ENCODE measurements at places on chromosomes 12 and 14.

- no peak for DNase-seq
Observed at GRCh38 chr14:53951627-53952303, 4.9 kb downstream of the BMP4 start.

DNA sequence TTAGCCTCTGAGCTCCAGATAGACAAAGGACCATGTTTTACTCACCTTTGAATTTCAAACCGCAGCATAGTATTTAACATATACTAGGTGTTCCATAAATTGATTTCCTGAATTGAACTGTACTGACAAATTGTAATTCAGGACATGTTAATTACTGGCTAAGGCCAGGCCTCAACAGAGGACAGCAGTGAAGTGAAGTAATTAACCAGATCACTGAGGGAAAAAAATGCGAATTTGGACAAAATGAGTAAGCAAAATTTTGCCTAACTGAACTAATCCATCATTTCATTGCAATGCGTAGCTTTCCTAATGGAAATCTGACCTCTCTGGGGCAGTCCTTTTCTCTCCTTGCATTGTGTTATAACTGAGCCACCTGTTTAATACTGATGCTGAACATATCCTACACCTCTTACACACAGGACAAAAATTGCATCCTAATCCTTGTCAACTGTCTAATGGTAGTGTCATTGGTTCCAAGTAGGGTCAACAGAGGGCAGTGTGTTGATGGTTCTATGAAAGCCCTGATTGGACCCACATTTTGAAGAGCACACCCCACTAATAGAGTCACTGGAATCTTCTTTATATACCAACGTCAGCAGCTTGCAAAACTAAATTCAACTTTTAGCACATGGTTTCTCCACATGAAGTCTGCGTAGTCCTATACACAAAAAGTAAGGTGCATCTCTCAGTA is 148.4 kb downstream of the SLC25A21 start:
- no peak for DNase-seq

DNA sequence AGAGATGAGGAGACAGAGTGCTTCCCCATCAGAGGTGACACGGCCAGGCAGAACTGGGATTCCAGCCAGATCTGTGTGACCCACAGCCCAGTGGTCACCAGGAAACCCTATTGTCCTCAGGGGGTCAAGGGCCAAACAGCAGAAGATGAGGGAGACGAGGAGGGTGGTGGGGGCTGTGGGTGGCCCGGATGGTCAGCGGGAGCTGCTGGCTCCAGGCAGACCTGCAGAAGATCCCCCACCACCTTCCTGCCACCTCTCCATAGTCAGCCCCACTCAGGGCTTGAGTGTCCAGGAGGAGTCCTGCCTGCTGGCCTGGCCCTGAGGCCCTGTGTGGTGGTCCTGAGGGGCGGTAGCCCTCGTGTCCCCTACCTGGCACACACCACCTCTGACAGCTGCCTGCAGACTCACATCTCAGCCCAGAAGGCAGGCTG is 136.8 kb downstream of the CALM1 start:
- DNase-seq = no peak

DNA sequence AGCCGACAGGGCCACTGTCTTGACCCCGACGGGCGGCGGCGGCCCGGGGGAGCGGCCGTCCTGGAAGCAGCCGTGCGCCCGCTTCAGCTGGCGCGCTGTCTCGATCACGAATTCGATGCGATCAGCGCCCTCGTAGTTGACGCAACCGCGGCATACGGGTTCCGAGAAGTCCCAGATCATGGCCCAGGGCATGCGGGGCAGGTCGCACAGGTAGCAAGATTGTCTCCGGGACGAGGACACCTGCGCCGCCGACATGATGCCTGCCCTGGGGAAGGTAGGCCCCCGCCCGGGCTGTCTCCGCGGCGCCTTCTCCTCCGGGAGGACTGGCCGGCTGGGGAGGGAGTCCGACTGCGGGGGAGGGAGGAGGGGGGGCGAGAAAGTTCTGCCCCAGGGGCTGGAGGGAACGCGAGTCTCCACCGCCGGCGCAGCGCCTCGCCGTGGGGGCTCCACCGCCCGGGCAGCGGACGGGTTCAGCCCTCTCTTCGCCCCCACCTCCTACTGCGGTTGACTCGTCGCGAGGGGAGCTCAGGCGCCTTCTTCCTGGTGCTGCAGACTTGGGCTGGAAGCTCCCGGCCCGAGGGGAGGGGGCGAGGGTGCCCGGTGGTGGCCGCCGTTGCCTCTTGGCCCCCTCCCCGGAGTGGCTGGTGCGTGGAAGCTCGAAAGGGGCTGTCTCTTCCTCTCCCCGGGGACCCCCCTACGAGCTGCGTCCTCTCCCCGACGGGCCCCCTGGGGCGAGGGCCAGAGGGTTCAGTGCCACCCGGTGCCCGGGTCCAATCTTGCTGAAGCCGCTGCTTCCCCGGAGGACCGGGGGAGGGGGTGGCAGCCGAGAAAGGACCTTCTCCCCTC is 747 bp downstream of the IRF2BPL start:
- DNase-seq = no peak

- no peak for DNase-seq
Observed at GRCh38 chr14:56027916-56028712, 90.1 kb upstream of the PELI2 start.

- no peak for DNase-seq
Observed at GRCh38 chr14:100855256-100855930, 29.5 kb downstream of the MEG3 start.

GRCh38 chr14:76698631-76699030 is 62.6 kb upstream of the VASH1 start:
- no peak for DNase-seq

GRCh38 chr14:34277191-34277590 is 184.8 kb downstream of the SPTSSA start:
- DNase-seq = no peak

GRCh38 chr14:50063876-50064420 is 52.4 kb downstream of the VCPKMT start:
- DNase-seq = no peak

- DNase-seq = no peak
Observed at GRCh38 chr12:44500423-44500822, 375.7 kb downstream of the NELL2 start.

DNA sequence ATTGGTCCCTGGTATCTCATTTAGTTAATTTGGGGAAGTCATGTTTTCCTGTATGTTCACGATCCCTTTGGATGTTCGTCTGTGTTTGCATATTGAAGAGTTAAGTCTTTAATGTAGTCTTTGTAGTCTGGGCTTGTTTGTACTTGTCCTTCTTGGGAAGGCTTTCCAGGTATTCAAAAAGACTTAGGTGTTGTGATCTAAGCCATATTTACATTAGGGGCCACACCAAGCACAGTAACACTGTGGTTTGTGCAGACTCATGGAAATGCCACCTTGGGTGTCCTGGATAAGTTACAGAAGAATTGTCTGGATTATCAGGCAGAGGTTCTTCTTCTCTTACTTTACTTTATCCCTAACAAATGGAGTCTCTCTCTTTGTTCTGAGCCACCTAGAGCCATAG is 380.3 kb downstream of the CCER1 start:
- no peak for DNase-seq

DNA sequence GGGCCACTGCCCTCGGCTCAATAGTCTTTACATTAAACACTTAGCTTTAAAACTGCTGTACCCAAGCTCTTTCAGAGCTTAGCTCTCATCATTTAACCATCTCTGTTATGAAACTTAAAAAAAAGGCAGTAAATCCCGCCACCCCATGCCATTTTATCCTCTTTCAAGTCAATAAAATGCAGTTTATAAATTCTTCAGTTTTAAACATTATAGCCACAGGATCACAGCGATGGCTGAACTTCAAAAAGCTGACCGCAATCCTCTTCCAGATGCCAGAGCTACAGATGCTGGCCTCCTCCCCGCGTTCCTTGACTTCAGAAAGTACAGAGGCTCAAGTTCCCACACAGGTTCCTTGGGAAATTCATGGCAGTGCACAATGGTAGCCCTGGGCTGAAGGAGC is 4.2 kb downstream of the OR10G3 start:
- no peak for DNase-seq

- no peak for DNase-seq
Observed at GRCh38 chr14:57405562-57405961, 15.2 kb downstream of the NAA30 start.

- DNase-seq = no peak
Observed at GRCh38 chr12:92556141-92556540, 146.6 kb upstream of the PLEKHG7 start.

GRCh38 chr12:92107094-92107493 is 38.6 kb downstream of the BTG1 start:
- DNase-seq = no peak

GRCh38 chr12:16155938-16156337 is 121.5 kb downstream of the SLC15A5 start:
- DNase-seq = no peak

DNA sequence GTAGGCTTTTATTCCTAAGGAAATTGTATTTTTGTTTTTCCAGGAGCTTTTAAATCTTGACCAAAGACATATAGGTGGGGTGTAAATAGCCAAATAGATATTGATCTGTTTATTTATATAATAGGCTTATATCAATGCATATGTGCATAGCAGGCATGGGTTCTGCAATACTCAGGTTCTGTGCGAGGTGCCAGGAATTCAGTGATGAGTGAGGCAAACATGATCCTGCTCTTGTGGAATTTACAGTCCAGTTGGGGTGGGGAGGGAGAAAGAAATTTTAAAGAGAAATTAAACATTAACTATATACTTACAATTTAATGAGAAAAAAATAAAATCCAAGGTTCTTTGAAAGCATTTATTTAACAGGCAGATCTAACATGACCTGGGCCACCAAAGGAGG is 160.3 kb upstream of the HIF1A start:
- DNase-seq = no peak

DNA sequence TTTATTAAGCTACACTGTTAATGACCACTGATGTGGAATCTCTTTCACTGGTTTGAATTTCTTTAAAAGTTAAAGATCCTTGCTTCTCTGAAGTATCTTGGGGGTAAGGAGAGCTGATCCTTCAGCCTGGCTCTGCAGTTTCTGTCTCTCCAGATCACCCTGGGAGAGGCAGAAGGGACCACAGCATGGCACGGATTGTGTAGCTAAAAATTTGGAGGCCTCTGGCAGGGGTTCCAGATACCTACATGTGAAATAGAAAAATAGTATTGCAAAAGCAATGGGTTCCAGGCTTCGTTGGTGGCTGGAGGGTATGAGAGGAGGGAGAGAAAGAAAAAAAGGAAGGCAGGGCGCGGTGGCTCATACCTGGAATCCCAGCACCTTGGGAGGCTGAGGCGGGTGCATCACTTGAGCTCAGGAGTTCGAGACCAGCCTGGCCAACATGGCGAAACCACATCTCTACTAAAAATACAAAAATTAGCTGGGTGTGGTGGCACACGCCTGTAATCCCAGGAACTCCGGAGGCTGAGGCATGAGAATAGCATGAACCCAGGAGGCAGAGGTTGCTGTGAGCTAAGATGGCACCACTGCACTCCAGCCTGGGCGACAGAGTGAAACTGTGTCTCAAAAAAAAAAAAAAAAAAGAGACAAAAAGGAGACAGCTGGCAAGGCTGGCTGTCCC is 3.4 kb downstream of the CHST11 start:
- no peak for DNase-seq

GRCh38 chr14:104872469-104873341 is 7.6 kb downstream of the CEP170B start:
- DNase-seq = no peak

DNA sequence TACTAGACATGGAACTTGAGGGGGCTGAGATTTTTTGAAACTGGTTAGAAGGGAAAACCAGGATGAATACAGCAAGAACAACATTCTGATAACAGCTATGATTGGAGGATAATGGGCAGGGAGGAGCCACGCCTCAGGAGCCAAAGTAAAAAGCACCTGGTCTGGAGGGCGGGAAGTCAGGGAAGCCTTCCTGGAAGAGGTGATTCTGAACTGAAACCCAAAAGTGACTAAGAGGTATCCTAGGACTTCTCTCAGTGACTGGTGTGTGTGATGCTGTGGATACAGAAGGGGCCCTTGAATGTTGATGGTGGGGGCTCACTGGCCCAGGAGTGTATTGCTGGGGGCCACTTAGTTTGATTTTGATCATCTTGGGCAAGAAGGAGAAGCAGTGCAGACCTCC is 18.8 kb upstream of the GPR68 start:
- no peak for DNase-seq

GRCh38 chr12:107670999-107671643 is 14.5 kb upstream of the PWP1 start:
- no peak for DNase-seq

DNA sequence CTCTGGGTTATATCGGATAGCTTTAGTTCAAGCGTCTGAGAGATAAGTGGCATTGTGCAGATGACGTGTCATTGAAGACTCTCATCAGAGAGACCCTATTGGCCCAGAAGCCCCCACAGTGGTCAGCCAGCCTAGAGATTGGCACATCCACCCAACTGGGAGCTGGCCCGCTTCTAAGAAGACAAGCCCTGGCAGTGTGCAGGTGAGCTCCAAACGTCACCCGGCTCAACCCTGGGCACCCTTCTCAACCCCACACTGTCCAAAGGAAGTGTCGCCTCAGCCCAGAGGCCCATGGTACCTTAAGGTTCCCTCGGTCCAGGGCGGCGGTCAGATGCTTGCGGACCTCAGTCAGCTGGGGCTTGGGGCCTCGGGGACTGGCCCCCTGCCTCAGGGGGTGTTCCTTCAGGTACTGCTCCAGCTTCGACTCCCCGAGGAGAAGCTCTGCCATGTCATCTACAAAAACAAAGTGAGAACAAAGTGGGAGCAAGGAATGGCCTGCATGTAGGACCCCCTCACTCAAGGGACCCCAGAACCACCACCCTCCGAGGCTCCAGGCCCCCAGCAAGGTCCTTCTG is 30.3 kb downstream of the TTC7B start:
- DNase-seq = no peak

- no peak for DNase-seq
Observed at GRCh38 chr14:22084393-22085281, 411.0 kb upstream of the OR4E1 start.

DNA sequence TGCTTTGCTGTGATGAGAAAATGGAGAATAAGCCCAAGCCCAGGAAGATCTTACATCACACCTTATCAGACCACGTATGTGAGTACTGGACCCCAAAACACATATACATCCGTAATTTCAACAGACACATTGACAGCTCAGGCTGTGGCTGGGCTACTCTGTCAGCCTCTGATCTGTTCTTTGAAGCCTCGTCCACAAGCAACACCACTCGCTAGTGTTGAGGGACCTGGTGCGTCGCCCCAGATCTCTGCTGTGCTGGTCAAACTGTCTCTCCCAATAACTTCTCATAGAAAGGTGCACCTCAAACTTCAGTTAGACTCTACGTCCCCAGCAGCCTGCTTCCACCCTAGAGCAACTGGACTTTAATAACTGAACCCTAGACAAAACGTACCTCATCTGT is 10.6 kb upstream of the SFSWAP start:
- DNase-seq = no peak

GRCh38 chr12:71742998-71743397 is 11.7 kb upstream of the RAB21 start:
- DNase-seq = no peak

- no peak for DNase-seq
Observed at GRCh38 chr14:30903285-30904124, 29.1 kb downstream of the COCH start.
